NCI-H82 (cell line): ENCODE measurements at places on chromosomes 13 and 19.

- DNase-seq = peak; percentile 21
Measured at GRCh38 chr13:92150606-92151005, 752.2 kb downstream of the GPC5 start.

- DNase-seq = no peak
Measured at GRCh38 chr19:55225415-55225958, 3.1 kb downstream of the TMEM86B start.

DNA sequence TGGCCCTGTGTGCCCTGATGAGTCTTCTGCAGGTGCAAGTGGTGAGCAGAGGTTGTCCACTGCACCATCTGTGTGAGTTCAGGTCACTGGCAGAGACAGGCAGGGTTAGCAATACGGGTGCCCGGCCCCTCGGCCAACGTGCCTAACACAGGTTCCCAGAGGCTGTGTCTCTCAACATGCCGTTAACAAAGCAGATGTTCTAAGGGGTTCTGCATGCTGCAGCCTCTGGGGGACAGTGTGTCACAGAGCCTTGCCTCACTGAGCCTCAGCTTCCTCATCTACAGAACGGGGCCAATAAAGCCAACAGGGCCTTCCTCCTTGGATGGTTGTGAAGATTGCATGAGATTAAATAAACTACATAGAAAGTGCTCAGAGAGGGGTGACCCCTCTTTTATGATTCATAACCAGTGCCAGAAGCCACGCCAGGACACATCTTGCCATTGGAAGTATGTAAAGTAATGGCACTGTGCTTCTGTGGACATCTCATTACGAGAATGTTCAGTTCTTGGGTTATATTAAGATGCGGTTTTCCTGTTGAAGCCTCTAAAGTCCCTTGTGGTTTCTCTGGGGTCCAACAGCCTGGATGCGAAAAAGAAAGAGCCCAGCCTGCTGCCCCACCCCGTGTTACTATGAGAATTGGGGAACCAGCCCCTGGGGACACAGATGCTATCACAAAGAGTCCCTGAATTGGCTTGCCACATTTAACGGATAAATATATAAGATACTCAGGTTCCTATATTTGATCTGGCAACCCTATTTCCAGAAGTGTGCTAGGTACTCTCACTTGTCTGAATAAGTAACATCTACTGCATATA, 11.2 kb upstream of the ARHGEF18 start:
- no peak for DNase-seq

DNA sequence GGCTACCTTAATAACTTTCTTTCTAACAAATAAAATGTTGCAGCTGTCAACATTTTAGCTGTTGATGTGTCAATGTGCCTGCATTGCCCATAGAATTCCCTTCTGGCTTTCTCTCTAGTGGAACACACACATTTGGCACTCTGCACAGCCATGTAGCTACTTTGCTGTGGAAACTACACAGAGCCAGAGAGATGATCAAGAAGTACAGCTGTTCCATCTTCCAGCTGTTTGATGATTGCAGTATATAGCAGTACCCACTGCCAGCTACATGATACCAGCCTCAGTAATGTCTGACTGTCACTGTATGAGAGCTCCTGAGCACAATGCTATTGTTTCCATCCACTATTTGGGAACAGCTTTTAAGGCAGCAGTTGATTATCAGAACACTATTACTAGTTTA, 843.0 kb downstream of the PCDH17 start:
- no peak for DNase-seq

DNA sequence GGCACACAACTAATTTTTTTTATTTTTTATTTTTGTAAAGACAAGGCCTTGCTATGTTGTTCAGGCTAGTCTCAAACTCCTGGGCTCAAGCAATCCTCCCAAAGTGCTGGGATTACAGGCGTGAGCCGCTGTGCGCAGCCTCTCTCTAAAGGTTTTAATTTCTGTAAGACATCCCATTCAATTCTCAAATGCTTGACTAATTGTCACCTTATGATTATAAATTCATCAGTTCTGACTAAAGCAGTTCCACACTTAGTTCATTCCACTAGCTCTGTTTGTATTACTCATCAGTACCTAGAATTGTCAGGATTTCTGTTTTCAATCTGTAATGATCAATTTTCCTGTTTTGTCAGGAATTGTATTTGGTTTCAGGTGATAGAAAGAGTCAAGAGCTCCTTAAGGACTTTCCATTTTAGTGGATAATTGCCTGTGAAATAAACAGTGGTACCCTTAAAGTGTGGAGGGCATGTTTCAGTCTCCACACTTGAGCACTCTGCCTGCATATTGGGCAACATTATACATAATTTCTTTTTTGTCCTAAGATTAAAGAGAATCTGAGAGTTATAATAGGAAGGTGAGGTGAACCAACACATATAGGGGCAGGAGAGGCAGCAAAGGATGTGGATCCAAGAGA, 27.6 kb downstream of the GPALPP1 start:
- DNase-seq = no peak

DNA sequence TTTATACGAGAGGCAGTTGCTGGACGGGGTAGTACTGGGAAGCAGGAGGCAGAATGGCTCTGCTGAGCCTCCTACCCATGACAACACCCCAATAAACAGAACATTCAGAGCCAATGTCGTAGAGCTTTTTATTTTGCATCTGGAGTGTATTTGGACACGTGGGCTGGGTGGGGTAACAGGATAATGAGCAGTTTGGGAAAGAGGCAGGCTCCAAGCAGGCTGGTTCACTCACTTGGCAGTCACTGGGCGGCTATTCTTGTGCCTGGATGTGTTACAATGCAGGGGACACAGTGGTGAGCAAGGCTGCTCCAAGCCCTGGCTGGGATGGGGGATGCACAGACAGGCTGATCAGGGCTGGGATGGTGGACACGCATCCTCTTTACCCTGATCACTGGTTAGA, 9.5 kb downstream of the ACTMAP start:
- no peak for DNase-seq

- DNase-seq = no peak
Measured at GRCh38 chr13:30545320-30545719, 72.4 kb upstream of the USPL1 start.

DNA sequence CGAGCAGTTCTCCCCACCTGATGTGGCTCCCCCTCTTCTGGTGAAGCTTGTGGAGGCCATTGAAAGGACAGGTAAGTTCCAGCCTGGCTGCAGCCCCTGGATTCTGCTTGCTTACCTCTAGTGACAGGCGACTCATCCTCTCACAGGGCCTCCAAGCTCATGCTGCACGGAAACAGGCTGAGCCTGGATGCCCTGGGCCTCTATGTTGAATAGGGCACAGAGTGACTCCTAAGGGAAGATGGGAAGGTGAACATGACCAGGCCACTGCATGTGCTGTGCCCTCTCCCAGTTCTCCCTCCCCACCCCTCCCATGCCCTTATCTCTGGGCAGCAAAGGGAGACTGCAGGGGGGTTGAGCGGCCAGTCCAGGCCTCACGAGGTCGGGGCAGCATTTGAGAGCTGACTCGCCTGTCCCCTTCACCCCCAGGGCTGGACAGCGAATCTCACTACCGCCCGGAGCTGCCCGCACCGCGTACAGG, 7.6 kb downstream of the PIK3R2 start:
- DNase-seq = no peak

DNA sequence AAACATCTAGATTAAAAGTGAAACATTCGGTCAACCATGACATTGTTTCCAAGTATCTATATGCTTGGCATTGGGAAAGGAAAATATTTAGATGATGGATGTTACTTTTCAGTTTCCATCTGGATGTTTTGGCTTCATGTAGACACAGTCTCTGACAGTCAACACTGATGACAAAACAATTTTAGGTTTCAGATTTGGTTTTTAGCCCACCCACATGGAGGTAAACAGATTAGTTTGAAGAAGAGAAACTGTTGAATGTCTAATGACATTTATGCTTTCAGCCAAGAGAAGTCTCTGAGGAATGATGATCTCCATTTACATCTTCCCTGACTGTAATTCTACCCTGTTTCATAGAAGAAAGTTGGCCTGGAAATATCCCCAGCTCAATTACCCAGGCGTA, 379.1 kb downstream of the SLITRK6 start:
- no peak for DNase-seq

- no peak for DNase-seq
Measured at GRCh38 chr13:32203736-32204135, 111.4 kb downstream of the ZAR1L start.

DNA sequence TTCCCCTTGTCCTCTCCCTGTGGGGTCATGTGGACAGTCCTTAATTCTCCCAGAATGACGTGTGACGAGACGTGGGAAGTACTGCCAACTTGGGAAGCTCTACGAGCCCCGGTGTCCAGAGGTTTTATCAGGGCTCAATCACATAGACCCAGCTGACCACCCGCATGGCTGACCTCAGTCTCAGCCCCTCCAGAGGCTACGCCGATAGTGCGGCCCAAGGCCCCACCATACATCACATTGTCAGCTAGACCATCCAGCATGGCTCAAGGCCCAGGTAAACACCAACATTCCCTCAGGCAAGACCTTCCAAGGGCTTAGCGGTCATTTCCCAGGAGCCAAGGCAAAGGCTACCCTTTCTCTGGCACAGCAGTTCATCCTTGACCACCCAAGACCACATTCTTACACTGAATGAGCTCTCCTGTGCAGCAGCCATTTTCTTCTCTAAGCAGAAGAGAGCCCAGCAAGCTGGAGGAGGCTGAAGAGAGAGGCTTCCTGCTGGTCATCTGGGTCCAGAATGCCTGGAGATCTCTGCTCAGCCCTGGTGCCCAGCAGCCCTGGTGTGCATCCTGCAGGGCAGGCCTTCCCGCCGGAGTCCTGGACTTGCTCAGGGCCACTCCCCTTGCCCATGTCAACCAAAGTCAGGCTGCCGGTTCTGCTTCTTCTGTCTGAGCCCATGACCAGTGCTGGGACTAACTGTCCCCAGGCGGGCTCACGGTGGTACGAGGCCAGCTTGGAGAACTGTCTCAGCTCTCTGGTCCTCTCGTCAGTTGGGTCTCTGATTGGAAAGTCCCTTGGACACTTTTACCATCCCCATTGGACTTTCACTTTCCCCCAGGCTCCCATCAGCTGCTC, 7.9 kb upstream of the F10 start:
- DNase-seq = no peak

- DNase-seq = no peak
Measured at GRCh38 chr19:51948975-51949374, 21.7 kb downstream of the ZNF613 start.

DNA sequence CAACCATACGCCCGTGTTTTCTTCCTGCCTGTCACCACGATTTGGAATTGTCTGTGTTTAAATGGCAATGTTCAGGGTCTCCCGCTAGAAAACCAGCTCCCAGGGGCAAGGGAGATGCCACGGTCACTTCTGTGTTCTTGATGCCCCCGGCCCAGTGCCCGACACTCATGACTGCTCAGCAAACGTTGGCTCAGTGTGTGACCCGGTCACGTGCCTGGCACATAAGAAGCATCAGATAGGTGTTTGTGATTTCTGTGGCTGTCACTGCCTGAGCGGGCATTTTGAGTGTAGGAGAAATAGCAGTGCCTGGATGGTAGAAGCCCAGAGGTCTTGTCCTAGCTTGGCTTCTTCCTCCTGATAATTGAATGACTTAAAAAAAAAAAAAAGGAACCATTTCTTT, 15.5 kb downstream of the HDGFL2 start:
- no peak for DNase-seq

- no peak for DNase-seq
Measured at GRCh38 chr19:45876161-45876410, 9.9 kb downstream of the IRF2BP1 start.

DNA sequence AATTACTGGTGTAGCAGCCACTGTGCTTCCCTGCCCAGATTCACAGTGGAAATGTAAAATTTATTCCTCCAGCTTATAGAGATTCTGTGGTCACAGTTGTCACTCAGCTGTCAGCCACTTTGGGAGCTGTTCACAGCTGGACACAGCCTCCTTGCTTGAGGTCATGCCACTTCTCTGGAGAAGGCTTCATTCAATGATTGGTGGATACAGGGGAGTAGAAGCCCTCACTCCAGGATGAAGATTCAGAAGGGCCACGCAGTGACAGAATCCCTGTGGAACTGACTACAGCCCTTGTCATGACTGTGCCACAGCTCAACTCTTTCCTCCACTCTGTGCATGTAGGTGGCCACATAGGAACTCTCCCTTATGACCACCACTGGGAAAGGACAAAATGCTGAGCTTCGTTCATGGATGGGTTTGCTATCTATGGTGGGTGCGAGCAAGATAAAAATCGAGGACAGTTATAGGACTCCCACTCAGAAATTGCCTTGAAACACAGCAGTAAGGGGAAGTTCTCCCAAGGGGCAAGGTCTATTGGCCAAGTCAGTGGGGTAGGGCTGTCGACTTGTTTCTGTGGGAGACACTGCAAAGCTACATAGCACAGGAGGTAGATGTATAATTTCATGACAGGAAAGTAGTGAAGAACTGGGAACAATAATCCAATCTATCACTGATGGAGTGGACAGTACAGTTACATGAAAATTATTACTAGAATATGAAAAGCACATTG, 98.7 kb downstream of the CCNA1 start:
- DNase-seq = no peak

- no peak for DNase-seq
Measured at GRCh38 chr13:76440568-76440967, 445.6 kb downstream of the KCTD12 start.

- peak; percentile 96 for DNase-seq
Measured at GRCh38 chr19:35977446-35978222, 17.4 kb upstream of the SDHAF1 start.

- no peak for DNase-seq
Measured at GRCh38 chr13:28429685-28430290, 65.1 kb downstream of the FLT1 start.

DNA sequence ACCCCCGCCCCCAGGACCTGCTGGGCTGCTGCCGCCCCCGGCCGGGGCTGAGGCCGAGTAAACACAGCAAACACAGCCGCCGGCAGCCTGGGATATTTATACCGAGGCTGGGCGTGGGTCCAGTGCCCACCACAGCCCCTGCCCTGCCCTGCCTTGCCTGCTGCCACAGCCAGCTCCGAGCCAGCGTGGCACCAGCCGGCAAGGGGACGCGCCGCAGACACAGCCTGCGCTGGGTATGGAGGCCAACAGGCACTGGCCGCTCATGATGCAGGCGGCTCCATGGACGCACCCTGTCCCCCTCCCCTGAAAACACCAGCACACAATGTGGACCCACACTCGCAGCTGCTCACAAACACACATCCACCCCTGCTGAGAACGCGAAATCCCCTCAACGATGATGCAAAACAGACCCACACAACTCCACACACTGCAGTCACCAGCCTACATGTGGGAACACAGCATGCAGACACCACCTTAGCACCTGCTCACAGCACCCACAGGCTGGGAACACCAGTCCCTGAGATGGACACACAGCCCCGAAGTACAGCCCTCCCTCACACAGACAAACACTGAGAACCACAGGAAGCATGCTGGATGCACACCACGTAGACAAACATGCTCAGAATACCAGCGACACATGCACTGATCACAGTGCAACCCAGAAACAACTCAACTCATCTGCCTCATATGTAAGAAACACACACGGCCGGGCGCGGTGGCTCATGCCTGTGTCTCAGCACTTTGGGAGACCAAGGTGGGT, 16.2 kb downstream of the CCDC97 start:
- DNase-seq = no peak

DNA sequence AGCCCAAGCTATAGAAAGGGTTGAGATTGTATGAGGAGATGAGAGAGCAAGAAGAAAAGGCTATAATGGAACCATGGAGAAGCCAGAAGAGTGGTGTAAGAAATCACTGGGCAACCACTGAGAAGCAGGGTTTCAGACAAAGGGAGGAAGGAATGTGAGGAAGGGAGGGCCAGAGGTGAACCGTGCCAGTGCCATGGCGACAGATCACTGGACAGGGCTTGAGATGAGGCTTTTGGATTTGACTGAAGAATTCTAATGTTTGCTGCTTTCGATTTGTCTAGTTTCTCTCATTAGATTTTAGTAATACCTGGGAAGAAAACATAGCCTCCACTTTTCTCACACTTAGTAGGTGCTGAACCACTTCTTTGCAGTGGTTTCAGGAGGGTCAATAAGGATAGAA, 6.3 kb upstream of the GPR183 start:
- no peak for DNase-seq
